A549 treated with RU486 at 1 μM for 4 hours (cell line): ENCODE measurements at places on chromosomes 11 and 22. TPM values are rescaled to one million over a fixed set of nuclear protein-coding genes. Genes with fewer than 3 reads are reported as not detected.

DMC1 gene
- total RNA-seq = 2.6 to 6.1 TPM (median 5.0 TPM) in 5 replicates

ZBTB16 gene
- not detected in 5 replicates for total RNA-seq

MS4A12 gene
- total RNA-seq = not detected in 5 replicates

ART5 gene
- 0.17 to 0.32 TPM (median 0.29 TPM) in 5 replicates for total RNA-seq

HEPHL1 gene
- total RNA-seq = not detected in 5 replicates

HIC2 gene
- total RNA-seq = 2.5 to 3.8 TPM (median 3.1 TPM) in 5 replicates

ZP1 gene
- total RNA-seq = 0.15 to 0.58 TPM (median 0.21 TPM) in 4 of 5 replicates, not detected in the other

MOGAT2 gene
- not detected in 5 replicates for total RNA-seq

APOBEC3A gene
- total RNA-seq = not detected in 5 replicates

EXT2 gene
- 55.1 to 60.3 TPM (median 56.0 TPM) in 5 replicates for total RNA-seq

TSPAN18 gene
- total RNA-seq = 1.4 to 2.8 TPM (median 2.3 TPM) in 5 replicates

CDC42BPG gene
- total RNA-seq = 0.95 to 1.9 TPM (median 1.5 TPM) in 5 replicates

RBM14 gene
- total RNA-seq = 59.1 to 79.8 TPM (median 70.3 TPM) in 5 replicates

DUSP8 gene
- total RNA-seq = 1.3 to 2.5 TPM (median 1.7 TPM) in 5 replicates

SLC17A6 gene
- total RNA-seq = not detected in 5 replicates

KDM4E gene
- total RNA-seq = not detected in 5 replicates

SMC1B gene
- total RNA-seq = 0.05 TPM in 1 of 5 replicates, not detected in the others

FLRT1 gene
- 0.05 to 0.07 TPM (median 0.06 TPM) in 3 of 5 replicates, not detected in the others for total RNA-seq

NTM gene
- not detected in 5 replicates for total RNA-seq

CTSW gene
- total RNA-seq = 0.09 to 0.19 TPM in 2 of 5 replicates, not detected in the others
